Activated CD4-positive, alpha-beta T cell treated with anti-CD3 and anti-CD28 coated beads for 36 hours (primary cell): ENCODE measurements at places on chromosomes 3 and 15. TPM values are rescaled to one million over a fixed set of nuclear protein-coding genes. Genes with fewer than 3 reads are reported as not detected.

STARD5 gene
- total RNA-seq, result 9.2 TPM

NAA80 gene
- total RNA-seq, result 18.7 TPM

MME gene
- not detected for total RNA-seq

MST1R gene
- total RNA-seq, result 1.2 TPM

DNA sequence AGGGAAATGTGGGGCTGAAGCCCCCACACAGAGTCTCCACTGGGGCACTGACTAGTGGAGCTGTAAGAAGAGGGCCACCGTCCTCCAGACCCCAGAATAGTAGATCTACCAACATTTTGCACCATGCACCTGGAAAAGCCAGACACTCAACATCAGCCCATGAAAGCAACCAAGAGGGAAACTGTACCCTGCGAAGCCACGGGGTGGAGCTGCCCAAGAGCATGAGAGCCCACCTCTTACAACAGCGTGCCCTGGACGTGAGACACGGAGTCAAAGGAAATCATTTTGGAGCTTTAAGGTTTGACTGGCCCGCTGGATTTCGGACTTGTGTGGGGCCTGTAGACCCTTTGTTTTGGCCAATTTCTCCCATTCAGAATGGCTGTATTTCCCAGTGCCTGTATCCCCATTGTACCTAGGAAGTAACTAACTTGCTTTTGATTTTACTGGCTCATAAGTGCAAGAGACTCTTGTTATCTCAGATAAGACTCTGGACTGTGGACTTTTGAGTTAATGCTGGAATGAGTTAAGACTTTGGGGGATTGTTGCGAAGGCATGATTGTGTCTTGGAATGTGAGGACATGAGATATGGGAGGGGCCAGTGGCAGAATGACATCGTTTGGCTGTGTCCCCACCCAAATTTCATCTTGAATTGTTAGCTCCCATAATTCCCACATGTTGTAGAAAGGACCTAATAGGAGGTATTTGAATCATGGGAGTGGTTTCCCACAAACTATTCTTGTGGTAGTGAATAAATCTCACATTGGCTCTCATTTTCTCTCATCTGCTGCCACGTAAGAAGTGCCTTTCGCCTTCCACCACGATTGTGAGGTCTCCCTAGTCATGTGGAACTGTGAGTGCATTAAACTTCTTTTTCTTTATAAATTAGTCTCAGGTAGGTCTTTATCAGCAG is 105.8 kb downstream of the CBLB start:
- H3K36me3 ChIP-seq, result peaks cover 73% of the 10 kb centered on the region
- peak overlapping the region; percentile 77 for H3K27ac ChIP-seq
- DNase-seq, result peak; percentile 36
- peaks cover 62% of the 10 kb centered on the region for H3K4me1 ChIP-seq

DNA sequence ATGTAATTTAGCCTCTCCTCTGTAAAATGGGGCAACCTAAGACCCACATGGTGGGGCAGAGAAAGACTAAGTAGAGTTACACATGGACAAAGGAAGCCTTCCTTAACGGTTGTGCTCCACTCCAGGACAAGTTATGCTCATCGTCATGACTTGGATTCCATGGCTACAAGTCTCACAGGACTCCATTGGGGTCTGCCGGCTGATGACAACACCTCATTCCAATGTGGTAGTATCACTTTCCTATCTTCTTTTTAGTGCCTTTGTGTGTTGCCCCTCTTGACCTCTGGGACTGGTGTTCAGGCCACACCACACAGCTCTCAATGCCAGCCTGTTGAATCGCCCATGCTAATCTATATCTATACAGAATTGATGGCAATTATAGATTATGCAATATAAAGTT is 181.3 kb upstream of the WNT5A start:
- DNase-seq, result no peak
- no peak overlapping the region for H3K27ac ChIP-seq
- no peak overlapping the region for H3K4me3 ChIP-seq
- peaks cover 6% of the 10 kb centered on the region for H3K27me3 ChIP-seq
- no peaks in the 10 kb centered on the region for H3K36me3 ChIP-seq
- no peaks in the 10 kb centered on the region for H3K4me1 ChIP-seq

GRCh38 chr15:39094116-39094515 is 486.8 kb upstream of the THBS1 start:
- H3K36me3 ChIP-seq, result no peaks in the 10 kb centered on the region
- no peak overlapping the region for H3K4me3 ChIP-seq

GRCh38 chr15:101182215-101182614 is 69.6 kb downstream of the CHSY1 start:
- H3K27me3 ChIP-seq, result no peaks in the 10 kb centered on the region
- H3K4me3 ChIP-seq, result no peak overlapping the region
- H3K36me3 ChIP-seq, result peaks cover 66% of the 10 kb centered on the region
- no peak for DNase-seq

- no peaks in the 10 kb centered on the region for H3K27me3 ChIP-seq
- no peak for DNase-seq
- H3K36me3 ChIP-seq, result no peaks in the 10 kb centered on the region
- no peaks in the 10 kb centered on the region for H3K4me1 ChIP-seq
Observed at GRCh38 chr3:118180853-118181252, 853.8 kb downstream of the IGSF11 start.

DNA sequence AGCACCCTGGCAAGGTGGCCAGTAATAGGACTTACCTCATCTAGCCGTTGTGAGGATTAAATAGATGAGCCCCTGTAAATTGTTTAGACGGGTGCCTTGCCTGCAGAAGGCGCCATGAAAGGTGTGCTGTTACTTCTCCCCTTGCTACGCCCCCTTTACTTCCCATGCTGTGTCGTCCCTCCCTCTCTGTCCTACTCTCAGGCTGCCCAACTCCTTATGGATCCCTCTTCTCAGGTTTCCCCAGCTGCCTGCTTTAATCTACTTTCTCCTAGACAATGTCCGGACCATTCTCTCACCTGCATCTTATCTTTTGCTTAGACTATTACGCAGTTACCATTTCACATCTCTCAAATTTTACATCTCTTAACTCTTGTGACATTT is 1.7 kb upstream of the FBXW12 start:
- no peaks in the 10 kb centered on the region for H3K27me3 ChIP-seq
- DNase-seq, result no peak
- no peaks in the 10 kb centered on the region for H3K4me1 ChIP-seq
- no peaks in the 10 kb centered on the region for H3K36me3 ChIP-seq
- H3K4me3 ChIP-seq, result no peak overlapping the region

- H3K4me1 ChIP-seq, result peaks cover 12% of the 10 kb centered on the region
- no peak overlapping the region for H3K4me3 ChIP-seq
- H3K36me3 ChIP-seq, result no peaks in the 10 kb centered on the region
- H3K27ac ChIP-seq, result no peak overlapping the region
Observed at GRCh38 chr15:95498961-95499360, 831.5 kb upstream of the NR2F2 start.
